Activated CD4-positive, alpha-beta T cell treated with anti-CD3 and anti-CD28 coated beads for 24 hours (primary cell): ENCODE measurements at places on chromosomes 7 and 10.
A peak's percentile ranks its signal among the peaks of the same experiment; 100 is the strongest.

GRCh38 chr7:22860337-22860736 lies 37.7 kb upstream of the TOMM7 start:
- DNase-seq: no peak

GRCh38 chr10:129710510-129710847 lies 243.4 kb downstream of the MGMT start:
- no peak for DNase-seq

DNA sequence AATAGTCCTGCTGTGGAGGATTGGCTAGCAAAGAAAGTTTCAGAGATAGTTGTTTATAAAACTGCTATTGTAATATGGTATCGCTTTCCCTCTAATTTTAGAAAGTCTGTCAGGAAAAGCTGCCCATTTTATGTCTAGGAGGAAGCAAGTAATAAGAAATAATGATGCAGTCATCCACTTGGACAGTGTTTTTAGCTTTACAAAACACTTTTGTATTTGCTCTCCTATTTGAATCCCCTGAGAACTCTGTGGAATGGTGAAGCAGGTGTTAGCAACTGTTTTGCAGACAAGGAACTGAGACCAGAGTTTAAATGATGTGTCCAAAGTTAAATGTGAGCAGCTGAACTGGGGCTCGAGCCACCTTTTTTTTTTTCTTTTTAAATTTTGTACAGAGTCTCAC lies 455.8 kb downstream of the XPNPEP1 start:
- no peak for DNase-seq

GRCh38 chr7:124765401-124766352 lies at the start of gene GPR37:
GPR37 (minus strand) TSS chr7:124765792; CDS start chr7:124764976, 816 bp downstream.
- DNase-seq: peak; percentile 22

DNA sequence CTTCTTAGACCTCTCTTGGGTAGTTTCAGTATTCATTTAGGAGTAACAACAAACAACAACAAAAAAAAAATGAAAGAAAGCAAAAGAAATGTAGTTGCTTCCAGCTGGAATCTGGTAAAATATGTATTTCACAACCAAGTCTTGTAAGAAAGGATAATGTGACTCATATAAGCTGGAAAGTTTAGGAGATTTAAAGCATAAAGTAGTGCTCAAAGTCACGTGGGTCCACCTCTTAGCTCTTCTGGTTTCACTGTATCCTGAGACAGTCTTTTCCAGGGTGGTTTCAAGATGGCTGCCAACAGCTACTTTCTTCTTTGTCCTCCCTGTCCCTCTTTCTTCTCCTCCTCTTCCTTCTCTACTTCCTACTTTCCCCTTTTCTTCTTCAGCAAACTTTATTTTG lies 69.5 kb upstream of the CDK13 start:
- DNase-seq: no peak
